ENCODE measurements at places on chromosomes 1 and 21. TPM values are rescaled to one million over a fixed set of nuclear protein-coding genes. Genes with fewer than 3 reads are reported as not detected.
A peak's percentile ranks its signal among the peaks of the same experiment; 100 is the strongest.

GJC2 gene
- total RNA-seq: 4.7 TPM

BNIPL gene
- total RNA-seq: 4.3 TPM

DDAH1 gene
- 17.5 TPM for total RNA-seq

CYYR1 gene
- total RNA-seq: 10.0 TPM

AKR7A3 gene
- 1.9 TPM for total RNA-seq

TMEM39B gene
- 8.9 TPM for total RNA-seq

PTCH2 gene
- 0.15 TPM for total RNA-seq

IBA57 gene
- 14.7 TPM for total RNA-seq

FCGR3B gene
- 1.0 TPM for total RNA-seq

HPDL gene
- 3.5 TPM for total RNA-seq

- no peaks in the 10 kb centered on the region for H3K4me1 ChIP-seq
- no peak overlapping the region for H3K27ac ChIP-seq
- DNase-seq: no peak
- H3K27me3 ChIP-seq: no peaks in the 10 kb centered on the region
Measured at GRCh38 chr1:225595974-225596551, 56.9 kb downstream of the ENAH start.

DNA sequence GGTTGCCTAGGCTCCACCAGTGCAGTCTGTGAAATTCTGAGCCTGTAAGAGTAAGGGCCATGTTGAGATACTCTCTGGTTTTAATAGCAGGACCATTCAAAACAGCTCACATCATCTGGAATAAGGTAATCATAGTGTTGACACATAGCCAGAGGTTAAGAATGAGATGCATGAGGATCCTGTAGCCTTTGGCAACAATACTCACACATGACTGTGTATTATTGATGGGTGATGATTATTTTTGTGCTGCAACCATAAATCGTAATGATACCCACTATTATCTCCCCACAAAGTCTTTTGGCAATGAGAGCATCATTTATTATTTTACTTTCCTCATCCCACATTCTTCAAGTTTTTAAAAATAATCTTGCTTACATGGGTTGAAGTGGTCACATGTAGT lies 35.5 kb downstream of the KCNK2 start:
- H3K4me3 ChIP-seq: no peak overlapping the region
- no peaks in the 10 kb centered on the region for H3K4me1 ChIP-seq
- H3K27me3 ChIP-seq: no peaks in the 10 kb centered on the region
- no peak overlapping the region for H3K27ac ChIP-seq
- DNase-seq: no peak
- H3K36me3 ChIP-seq: no peaks in the 10 kb centered on the region

- H3K36me3 ChIP-seq: no peaks in the 10 kb centered on the region
- peaks cover 6% of the 10 kb centered on the region for H3K4me1 ChIP-seq
- peak; percentile 86 for DNase-seq
- no peak overlapping the region for H3K27ac ChIP-seq
- peak overlapping the region; percentile 33 for H3K4me3 ChIP-seq
- no peaks in the 10 kb centered on the region for H3K27me3 ChIP-seq
Measured at GRCh38 chr1:51296383-51297357, 33.7 kb downstream of the TTC39A start.

DNA sequence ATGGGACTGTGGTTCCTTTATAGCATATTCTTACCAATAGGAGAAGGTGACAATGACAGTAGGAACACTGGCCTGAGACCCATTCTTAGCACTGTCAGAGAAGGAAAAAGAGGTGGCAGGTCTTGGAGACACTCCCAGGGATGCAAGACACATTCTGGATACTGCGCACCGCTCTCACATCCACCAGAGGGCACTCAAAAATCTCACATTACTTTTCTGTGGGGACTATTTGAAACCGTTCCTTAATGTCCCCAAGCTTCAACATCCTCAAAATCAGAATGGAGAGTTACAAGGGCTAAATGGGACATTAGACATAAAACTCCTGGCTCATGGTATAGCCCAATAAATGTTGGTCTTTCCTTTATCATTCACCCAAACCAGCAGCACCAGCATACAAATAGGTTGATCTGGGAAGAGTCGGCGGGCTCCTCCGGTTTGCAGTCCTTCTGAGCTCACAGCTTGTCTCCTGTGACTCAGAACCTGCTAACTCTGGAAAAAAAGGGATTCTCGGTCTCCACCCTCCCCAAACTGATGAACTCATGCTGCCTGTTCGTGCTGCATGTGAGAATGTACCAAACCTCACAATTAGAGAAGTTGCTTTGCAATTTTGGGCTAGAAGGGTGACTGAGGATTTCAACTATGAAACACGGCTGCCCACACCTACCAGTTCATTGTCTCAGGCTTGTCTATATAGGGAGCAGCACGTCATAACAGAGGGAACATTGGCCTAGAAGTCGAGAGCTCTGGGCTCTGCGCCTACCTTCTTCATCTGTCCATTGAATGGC lies 40.2 kb downstream of the IL12RB2 start:
- H3K36me3 ChIP-seq: no peaks in the 10 kb centered on the region
- no peaks in the 10 kb centered on the region for H3K27me3 ChIP-seq
- peak; percentile 32 for DNase-seq

GRCh38 chr1:7373876-7374562 lies 397.1 kb upstream of the VAMP3 start:
- no peak overlapping the region for H3K27ac ChIP-seq
- H3K36me3 ChIP-seq: no peaks in the 10 kb centered on the region
- DNase-seq: no peak
- H3K4me3 ChIP-seq: no peak overlapping the region

DNA sequence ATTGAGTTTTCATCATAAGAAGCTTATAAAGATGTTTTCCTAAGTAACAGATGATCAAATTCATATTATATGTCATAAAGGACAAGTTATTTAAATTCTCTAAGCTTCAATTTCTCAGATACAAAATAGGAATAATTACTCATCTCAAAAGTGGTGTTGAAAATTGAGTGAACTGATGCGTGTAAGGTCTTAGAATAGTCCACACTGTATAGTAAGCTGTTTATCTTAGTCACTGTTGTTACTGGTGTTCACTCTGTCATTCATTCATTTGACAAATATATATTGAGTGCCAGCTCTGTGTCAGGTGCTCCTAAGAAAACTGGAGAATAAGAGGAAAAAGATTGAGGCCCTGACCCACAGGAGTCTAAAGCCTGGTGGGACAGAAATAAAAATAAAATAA lies 186.3 kb upstream of the BRINP3 start:
- H3K4me1 ChIP-seq: no peaks in the 10 kb centered on the region
- H3K36me3 ChIP-seq: no peaks in the 10 kb centered on the region
- no peaks in the 10 kb centered on the region for H3K27me3 ChIP-seq
- H3K27ac ChIP-seq: no peak overlapping the region
- DNase-seq: no peak
- no peak overlapping the region for H3K4me3 ChIP-seq

GRCh38 chr1:19374083-19374801 lies 62.1 kb downstream of the SLC66A1 start:
- H3K4me1 ChIP-seq: peaks cover 3% of the 10 kb centered on the region
- DNase-seq: no peak
- H3K4me3 ChIP-seq: no peak overlapping the region
- H3K36me3 ChIP-seq: peaks cover 19% of the 10 kb centered on the region

GRCh38 chr1:42046761-42047507 lies 106.3 kb upstream of the GUCA2B start:
- no peak overlapping the region for H3K27ac ChIP-seq
- H3K36me3 ChIP-seq: no peaks in the 10 kb centered on the region
- H3K27me3 ChIP-seq: no peaks in the 10 kb centered on the region
- H3K4me3 ChIP-seq: no peak overlapping the region
- no peaks in the 10 kb centered on the region for H3K4me1 ChIP-seq

- H3K27me3 ChIP-seq: no peaks in the 10 kb centered on the region
- H3K4me1 ChIP-seq: peaks cover 2% of the 10 kb centered on the region
- H3K4me3 ChIP-seq: no peak overlapping the region
- H3K27ac ChIP-seq: no peak overlapping the region
- H3K36me3 ChIP-seq: no peaks in the 10 kb centered on the region
Measured at GRCh38 chr21:16117851-16118590, 388.2 kb downstream of the USP25 start.

DNA sequence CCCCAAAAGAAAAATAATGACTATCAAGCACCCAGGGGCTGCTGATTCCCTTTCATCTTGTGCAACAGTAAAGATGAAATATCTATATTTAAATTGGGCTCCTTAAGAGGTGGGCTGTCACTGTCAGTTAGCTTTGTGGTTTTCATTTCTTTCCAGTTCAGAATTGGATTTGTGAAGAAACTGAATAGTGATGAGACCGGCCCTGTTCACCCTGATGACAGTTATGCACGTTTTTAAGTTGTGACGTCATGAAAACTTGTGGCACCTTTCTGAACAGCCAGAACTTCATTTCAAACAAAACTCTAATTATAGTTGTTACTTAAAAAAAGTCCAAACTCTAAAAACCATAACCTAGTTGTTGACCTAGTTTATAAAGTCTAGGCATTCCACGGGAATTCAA lies 125.9 kb downstream of the RUNX1 start:
- H3K36me3 ChIP-seq: no peaks in the 10 kb centered on the region
- no peaks in the 10 kb centered on the region for H3K27me3 ChIP-seq
- H3K4me1 ChIP-seq: no peaks in the 10 kb centered on the region
- no peak overlapping the region for H3K4me3 ChIP-seq

GRCh38 chr1:157004806-157005205 lies 40.7 kb downstream of the ARHGEF11 start:
- no peaks in the 10 kb centered on the region for H3K27me3 ChIP-seq
- no peaks in the 10 kb centered on the region for H3K36me3 ChIP-seq
- DNase-seq: no peak
- peaks cover 9% of the 10 kb centered on the region for H3K4me1 ChIP-seq
- no peak overlapping the region for H3K27ac ChIP-seq

- H3K27ac ChIP-seq: no peak overlapping the region
- DNase-seq: no peak
- H3K4me1 ChIP-seq: no peaks in the 10 kb centered on the region
- H3K27me3 ChIP-seq: no peaks in the 10 kb centered on the region
Measured at GRCh38 chr1:67514786-67515185, 84.6 kb upstream of the SERBP1 start.

GRCh38 chr21:28337315-28337714 lies 655.4 kb downstream of the LTN1 start:
- no peaks in the 10 kb centered on the region for H3K27me3 ChIP-seq
- H3K27ac ChIP-seq: no peak overlapping the region
- H3K4me1 ChIP-seq: no peaks in the 10 kb centered on the region

DNA sequence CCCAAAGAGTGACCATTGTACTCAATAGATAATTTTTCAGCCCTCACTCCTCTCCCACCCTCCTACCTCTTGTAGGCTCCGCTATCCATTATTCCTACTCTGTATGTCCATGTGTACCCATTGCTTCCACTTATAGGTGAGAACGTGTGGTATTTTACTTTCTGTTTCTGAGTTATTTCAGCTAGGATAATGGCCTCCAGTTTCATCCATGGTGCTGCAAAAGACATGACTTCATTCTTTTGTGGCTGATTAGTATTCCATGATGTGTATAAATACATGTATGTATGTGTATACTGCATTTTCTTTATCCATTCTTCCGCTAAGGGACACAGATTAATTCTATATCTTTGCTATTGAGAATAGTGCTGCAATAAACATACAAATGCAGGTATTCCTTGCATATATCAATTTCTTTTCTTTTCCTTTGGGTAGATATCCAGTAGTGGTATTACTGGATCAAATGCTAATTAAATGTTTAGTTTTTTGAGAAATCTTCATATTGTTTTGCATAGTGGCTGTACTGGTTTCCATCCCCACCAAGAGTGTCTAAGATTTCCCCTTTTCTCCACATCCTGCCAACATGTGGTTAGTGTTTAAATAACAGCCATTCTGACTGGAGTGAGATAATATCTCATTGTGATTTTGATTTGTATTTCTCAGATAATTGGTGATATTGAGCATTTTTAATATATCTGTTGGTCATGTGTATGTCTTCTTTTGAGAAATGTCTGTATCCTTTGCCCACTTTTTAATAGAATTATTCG lies 4.9 kb downstream of the LY9 start:
- H3K36me3 ChIP-seq: no peaks in the 10 kb centered on the region
- DNase-seq: no peak
- no peaks in the 10 kb centered on the region for H3K4me1 ChIP-seq

- no peak for DNase-seq
Measured at GRCh38 chr1:48869116-48869893, 92.6 kb upstream of the BEND5 start.

DNA sequence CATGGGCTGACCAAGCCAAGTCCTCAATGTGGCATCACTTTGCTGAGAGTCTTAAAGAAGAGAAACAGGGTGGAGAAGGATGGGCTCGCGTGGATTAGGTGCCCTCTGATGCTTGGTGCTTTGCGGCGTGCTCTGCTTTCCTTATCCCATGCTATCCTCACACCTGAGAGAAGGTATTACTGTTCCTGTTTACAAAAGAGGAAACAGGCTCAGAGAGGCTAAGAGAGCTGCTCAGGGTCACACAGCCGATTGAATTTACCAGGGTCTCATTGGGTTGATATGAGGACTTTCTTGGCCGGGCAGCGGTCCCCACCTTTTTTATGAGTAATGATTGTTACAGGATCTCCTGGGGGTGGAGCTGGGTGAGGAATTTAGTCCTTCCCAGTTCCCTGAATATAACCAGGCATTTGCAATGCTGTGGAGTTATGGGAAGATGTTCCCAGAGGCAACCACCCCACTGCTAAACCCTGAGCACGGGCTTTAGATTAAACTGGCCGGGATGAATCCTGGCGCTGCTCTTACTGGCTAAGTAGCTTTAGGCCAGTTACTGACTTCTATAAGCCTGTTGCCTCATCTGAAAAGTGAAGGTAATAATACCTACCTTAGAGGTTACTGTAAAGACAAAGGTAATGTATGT lies 4.5 kb downstream of the ASCL5 start:
- H3K36me3 ChIP-seq: no peaks in the 10 kb centered on the region
- no peak overlapping the region for H3K27ac ChIP-seq
- no peaks in the 10 kb centered on the region for H3K4me1 ChIP-seq
- H3K4me3 ChIP-seq: no peak overlapping the region
- H3K27me3 ChIP-seq: no peaks in the 10 kb centered on the region
- DNase-seq: no peak

DNA sequence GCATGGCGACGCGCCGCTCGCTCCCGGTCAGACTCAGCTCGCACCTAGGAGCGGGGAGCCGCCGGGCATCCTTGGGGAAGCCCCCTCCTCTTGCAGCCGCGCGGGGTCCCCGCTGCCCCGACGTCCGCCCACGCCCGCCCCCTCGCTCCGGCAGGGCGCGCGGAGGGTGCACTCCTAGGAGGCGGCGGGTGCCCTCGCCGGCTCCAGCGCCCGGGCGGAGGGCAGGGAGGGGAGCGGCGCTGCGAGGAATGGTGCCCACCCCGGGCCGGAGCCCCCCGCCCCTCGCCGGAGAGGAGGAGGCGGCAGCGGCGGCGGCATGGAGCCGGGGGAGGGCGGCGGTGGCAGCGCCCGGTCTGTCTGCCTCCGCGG lies 488 bp downstream of the FAM78B start:
- no peak for DNase-seq
- H3K27ac ChIP-seq: no peak overlapping the region
- no peaks in the 10 kb centered on the region for H3K36me3 ChIP-seq
- H3K27me3 ChIP-seq: no peaks in the 10 kb centered on the region
- peak overlapping the region; percentile 62 for H3K4me3 ChIP-seq

DNA sequence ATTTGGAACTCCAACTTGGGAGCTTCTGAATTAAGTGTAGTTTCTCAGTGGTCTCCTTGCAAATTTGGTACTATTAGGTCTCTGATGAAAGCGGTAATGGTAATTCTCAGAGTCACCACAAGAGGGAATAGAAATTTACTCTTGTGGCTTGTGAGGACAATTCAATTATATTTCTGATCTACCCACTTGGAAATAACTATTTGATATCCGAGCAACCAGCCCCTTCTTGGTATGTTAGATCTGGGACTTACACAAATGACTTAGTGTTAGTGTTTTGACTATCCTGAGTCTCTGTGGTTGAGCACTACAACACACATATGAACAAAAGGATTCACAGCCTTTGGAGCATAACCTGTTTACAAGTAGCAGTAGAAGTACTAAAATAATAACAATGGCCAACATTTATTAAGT lies 68.1 kb downstream of the RPS6KA1 start:
- DNase-seq: no peak
- H3K36me3 ChIP-seq: no peaks in the 10 kb centered on the region
- peaks cover 7% of the 10 kb centered on the region for H3K4me1 ChIP-seq
- no peaks in the 10 kb centered on the region for H3K27me3 ChIP-seq
- H3K4me3 ChIP-seq: no peak overlapping the region

Data from thyroid gland (tissue), 4 donors.